ENCODE measurements at places on chromosomes 11 and 22. TPM values are rescaled to one million over a fixed set of nuclear protein-coding genes. Genes with fewer than 3 reads are reported as not detected.

The OR51E2 gene
- not detected for total RNA-seq

The TOP3B gene
- 26.4 TPM for total RNA-seq

The PPP2R5B gene
- 14.9 TPM for total RNA-seq

The CARD16 gene
- total RNA-seq, result 11.5 TPM

The ADAMTS15 gene
- total RNA-seq, result under 0.01 TPM

The TXNRD2 gene
- 21.9 TPM for total RNA-seq

The AGBL2 gene
- total RNA-seq, result 0.86 TPM

The MYEOV gene
- total RNA-seq, result 7.4 TPM

The C11orf65 gene
- 1.1 TPM for total RNA-seq

The LINC01488 gene
- not detected for total RNA-seq

The OR5D16 gene
- total RNA-seq, result not detected

The KLHDC7B gene
- total RNA-seq, result not detected

The SCUBE1 gene
- total RNA-seq, result not detected

The HBB gene
- not detected for total RNA-seq

The HBG2 gene
- not detected for total RNA-seq

The FOLR2 gene
- not detected for total RNA-seq

The POTEH gene
- not detected for total RNA-seq

The BAIAP2L2 gene
- 27.3 TPM for total RNA-seq

The SOX6 gene
- not detected for total RNA-seq

The PIWIL4 gene
- under 0.01 TPM for total RNA-seq

The NNMT gene
- 574 TPM for total RNA-seq

The DUSP8 gene
- total RNA-seq, result 0.58 TPM

The CDC42BPG gene
- total RNA-seq, result 0.29 TPM

The GPR83 gene
- not detected for total RNA-seq

The KCNJ11 gene
- not detected for total RNA-seq

The RIC3 gene
- not detected for total RNA-seq

The F2 gene
- not detected for total RNA-seq

The C11orf87 gene
- not detected for total RNA-seq

The SNX32 gene
- total RNA-seq, result 1.1 TPM

The SYCE3 gene
- total RNA-seq, result not detected

The OR10D3 gene
- not detected for total RNA-seq

The GAB4 gene
- not detected for total RNA-seq

All from myometrial cell (primary cell).